ENCODE measurements at places on chromosomes 3 and 15.

GRCh38 chr3:139797724-139798343 is 120.1 kb upstream of the NMNAT3 start:
- DNase-seq, result no peak

DNA sequence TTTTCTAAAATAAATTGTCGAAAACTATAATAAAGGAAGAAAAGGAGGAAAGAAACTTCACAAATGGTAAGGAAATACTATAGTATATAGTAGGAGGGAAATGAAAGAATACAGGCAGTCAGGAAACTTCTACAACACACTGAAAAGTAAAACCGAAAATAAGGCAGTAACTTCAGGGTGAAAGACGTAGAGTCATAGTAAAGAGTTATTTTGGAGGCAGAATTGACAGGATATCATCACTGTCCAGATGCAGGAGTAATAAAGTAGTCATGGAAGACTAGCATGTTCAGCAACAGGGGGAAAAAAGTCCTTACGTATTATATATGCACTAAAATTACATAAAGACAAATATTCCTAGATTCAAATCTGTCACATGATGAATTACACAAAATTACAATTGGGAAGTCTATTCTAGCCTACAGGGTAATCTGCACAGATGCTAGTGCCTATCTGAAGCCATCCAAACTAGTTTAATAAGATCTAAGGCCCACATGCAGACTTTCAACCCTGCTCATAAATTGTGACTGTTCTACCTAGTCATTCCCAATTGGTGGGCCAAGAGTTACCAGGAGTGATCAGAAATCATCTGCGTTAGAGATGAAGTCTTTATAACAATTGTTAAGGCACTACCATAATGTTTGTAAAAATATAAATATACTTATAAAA is 14.0 kb downstream of the VPS13C start:
- DNase-seq, result no peak

DNA sequence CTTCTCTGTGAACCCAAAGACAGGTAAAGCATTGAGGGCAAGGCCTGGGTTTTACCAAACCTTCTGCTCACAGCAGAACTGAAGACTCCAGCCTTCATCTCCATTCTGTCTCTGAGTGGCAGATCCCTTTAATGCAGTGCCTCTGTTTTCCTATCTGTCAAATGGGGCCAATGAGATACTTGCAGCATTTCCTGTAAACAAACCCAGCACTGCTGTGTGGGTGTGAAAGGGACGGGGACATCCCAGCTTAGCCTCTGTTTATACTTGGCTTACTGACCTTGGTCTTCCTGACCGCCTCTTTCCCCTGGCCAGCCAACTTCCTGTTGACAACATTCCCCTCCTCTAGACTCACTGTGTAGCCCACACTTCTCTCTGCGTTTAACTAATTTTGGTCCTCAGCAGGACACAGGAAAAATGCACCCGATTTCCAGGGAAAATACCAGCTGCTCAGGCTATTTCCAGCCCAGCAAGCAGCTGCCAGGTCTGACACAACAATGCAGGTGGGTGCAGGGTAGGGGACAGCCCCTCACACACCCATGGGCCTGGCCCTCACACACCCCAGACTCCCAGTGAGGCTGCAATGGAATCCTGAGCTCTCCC is 105.9 kb upstream of the HERC1 start:
- DNase-seq, result no peak

- no peak for DNase-seq
These were observed 244.4 kb upstream of the TOPAZ1 start for GRCh38 chr3:43997316-43997715.

DNA sequence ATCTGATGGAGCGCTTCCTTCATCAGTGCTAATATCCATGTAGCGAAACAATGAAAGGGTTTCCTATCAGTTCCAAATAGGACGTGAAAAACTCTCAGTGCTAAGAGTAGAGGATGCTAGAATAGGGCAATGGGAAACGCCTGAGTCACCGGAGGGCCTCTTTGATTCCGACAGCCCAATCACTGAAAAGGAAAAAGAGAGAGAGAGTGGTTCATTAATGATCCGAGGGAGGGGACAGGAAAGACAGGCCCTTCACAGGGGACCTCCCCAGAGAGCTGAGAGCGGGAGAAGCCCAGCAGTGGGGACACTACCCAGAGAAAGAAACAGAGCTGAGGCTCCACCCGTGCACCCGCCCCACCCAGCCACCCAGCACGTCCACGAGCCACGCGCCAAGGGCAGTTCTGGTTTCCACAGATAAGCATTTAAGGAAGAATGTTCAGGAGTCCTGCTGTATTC is 76.9 kb downstream of the RPN1 start:
- no peak for DNase-seq
